ENCODE measurements at places on chromosomes 2 and 18.

GRCh38 chr2:152336854-152337510, 2.0 kb downstream of the FMNL2 start:
- H3K36me3 ChIP-seq, result no peaks in the 10 kb centered on the region
- no peaks in the 10 kb centered on the region for H3K27me3 ChIP-seq
- no peak overlapping the region for H3K4me3 ChIP-seq

DNA sequence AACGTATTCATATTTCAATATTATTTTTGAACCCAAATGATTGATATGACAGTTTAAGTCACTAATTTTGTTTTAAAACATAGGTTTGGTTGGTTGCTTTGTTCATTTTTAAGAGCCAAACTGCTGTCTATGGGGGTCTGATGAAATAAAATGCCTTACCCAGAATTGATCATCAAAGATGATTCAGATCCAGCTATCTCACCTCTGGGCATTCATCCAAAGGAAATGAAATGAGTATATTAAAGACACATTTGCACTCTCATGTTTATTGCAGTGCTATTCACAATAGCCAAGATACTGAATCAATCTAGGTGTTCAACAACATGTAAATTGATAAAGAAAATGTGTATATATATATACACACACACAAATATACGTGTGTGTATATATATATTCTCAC, 326.9 kb upstream of the GULP1 start:
- H3K36me3 ChIP-seq, result no peaks in the 10 kb centered on the region
- no peak for DNase-seq
- no peak overlapping the region for H3K4me3 ChIP-seq
- no peaks in the 10 kb centered on the region for H3K27me3 ChIP-seq
- no peak overlapping the region for H3K27ac ChIP-seq
- H3K4me1 ChIP-seq, result peaks cover 7% of the 10 kb centered on the region

GRCh38 chr2:161824226-161824625, 200.0 kb downstream of the SLC4A10 start:
- H3K27ac ChIP-seq, result no peak overlapping the region
- H3K4me1 ChIP-seq, result no peaks in the 10 kb centered on the region
- no peaks in the 10 kb centered on the region for H3K36me3 ChIP-seq
- H3K27me3 ChIP-seq, result no peaks in the 10 kb centered on the region
- no peak overlapping the region for H3K4me3 ChIP-seq

- peak; percentile 57 for DNase-seq
- no peaks in the 10 kb centered on the region for H3K36me3 ChIP-seq
- H3K4me3 ChIP-seq, result no peak overlapping the region
- H3K4me1 ChIP-seq, result no peaks in the 10 kb centered on the region
These were observed 17.3 kb upstream of the AGXT start for GRCh38 chr2:240851078-240851991.

GRCh38 chr2:42942214-42942989, 150.0 kb upstream of the HAAO start:
- H3K27ac ChIP-seq, result no peak overlapping the region
- H3K4me1 ChIP-seq, result no peaks in the 10 kb centered on the region
- no peaks in the 10 kb centered on the region for H3K27me3 ChIP-seq

DNA sequence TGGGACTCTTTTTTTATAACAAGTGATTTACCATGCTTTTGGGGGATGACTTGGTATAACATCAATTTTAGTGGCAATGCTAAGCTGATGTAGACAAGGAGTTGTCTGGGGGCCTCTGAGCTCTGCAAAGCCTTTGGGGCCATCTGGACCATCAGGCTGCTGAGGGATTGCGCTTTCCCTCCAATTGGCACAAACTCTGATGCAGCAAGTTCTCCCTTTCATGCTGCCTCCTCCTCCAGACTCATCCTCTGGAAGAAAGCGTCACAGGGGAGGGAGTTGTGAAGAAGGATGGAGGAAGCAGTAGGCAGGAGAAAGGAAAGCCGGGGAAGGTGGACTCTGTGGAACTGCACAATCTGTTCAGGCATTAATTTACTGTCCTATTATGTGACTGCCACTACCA, 10.2 kb upstream of the FAP start:
- no peak overlapping the region for H3K4me3 ChIP-seq
- H3K27ac ChIP-seq, result no peak overlapping the region
- no peaks in the 10 kb centered on the region for H3K36me3 ChIP-seq
- H3K27me3 ChIP-seq, result no peaks in the 10 kb centered on the region

DNA sequence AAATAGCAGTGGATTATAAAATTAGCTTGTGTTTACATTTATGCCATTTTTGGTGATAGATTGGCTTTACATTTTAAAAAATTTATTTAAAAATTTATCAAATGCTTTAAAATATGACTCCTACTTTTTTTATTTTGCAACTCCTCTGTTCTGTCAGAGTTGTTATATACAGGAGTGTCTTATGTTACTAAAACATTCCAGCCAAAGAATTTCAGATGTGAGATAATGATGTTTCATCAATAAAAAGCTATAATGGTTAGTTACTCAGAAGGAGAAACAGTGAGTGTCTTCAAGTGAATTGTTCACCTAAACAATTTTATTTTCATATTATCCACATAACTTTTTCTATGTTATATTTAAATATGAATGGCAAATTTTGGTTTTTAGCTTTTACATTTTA, 52.7 kb downstream of the GLS start:
- peaks cover 9% of the 10 kb centered on the region for H3K36me3 ChIP-seq
- no peak for DNase-seq
- H3K4me3 ChIP-seq, result no peak overlapping the region
- no peak overlapping the region for H3K27ac ChIP-seq
- no peaks in the 10 kb centered on the region for H3K27me3 ChIP-seq

- DNase-seq, result no peak
- H3K27ac ChIP-seq, result no peak overlapping the region
- no peaks in the 10 kb centered on the region for H3K27me3 ChIP-seq
- peak overlapping the region; percentile 97 for H3K4me3 ChIP-seq
- H3K36me3 ChIP-seq, result no peaks in the 10 kb centered on the region
These were observed 2.2 kb downstream of the NEDD4L start for GRCh38 chr18:58046093-58046793.

DNA sequence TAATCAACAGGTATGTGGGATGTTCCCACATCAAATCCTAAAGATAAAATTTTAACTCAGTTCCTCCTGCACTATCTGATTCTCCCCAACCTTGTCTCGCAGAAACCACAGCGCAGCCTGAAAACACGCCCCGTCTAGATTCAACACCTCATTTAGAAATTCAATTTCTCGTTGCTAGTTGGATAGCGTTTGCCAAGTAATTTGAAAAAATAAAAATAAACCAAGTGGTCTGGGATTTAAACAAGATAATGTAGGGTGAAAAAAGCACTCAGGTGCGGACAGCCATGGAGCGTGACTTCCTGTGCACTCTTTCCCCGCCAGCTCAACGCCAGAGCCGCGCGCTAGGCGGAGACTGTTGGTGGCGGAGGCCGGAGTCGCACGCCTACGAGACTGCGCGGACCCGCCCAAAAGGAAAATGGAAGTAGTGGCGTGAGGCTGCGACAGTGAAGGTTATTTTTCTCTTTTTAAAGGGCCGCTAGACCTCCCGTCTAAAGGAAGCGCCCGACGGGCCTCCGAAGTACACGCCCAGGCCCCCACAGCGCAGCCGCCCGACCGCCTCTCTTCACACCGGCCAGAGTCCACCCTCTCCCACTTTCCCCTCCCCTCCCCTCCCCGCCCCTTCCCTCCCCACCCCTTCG, 615 bp upstream of the CCNT2 start:
- no peaks in the 10 kb centered on the region for H3K36me3 ChIP-seq
- peak overlapping the region; percentile 76 for H3K4me3 ChIP-seq
- peaks cover 16% of the 10 kb centered on the region for H3K4me1 ChIP-seq
- H3K27me3 ChIP-seq, result no peaks in the 10 kb centered on the region
- H3K27ac ChIP-seq, result peak overlapping the region; percentile 82

GRCh38 chr2:187003038-187003554, 154.1 kb upstream of the ZSWIM2 start:
- no peaks in the 10 kb centered on the region for H3K4me1 ChIP-seq
- H3K27ac ChIP-seq, result no peak overlapping the region
- H3K36me3 ChIP-seq, result no peaks in the 10 kb centered on the region
- H3K27me3 ChIP-seq, result no peaks in the 10 kb centered on the region

DNA sequence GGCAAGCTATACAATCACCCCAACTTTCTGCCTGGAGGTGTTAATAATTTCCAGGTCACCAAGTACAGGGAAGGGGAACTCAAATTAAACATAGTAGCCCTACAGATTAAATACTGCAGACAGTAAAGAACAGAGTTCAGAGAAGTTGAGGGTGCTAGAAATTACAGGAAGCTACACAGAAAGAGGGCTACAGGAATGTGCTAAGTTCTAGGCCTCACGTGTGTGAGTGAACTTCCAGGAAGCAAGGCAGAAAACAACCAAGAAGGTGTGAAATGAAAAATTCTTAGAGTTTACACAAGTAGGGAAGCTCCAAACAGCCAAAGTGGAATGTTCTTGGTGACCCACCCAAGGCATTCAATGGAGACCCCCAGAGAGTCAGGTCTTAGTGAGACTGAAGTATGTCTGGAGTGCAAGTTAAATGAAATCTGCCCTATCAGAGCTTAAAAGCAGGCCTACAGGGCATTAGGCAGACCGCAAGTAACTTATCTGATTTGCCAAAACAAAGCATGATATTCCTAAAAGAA, 58.1 kb upstream of the RNU4ATAC start:
- no peak overlapping the region for H3K4me3 ChIP-seq
- DNase-seq, result no peak
- H3K4me1 ChIP-seq, result no peaks in the 10 kb centered on the region
- H3K27me3 ChIP-seq, result no peaks in the 10 kb centered on the region
- H3K27ac ChIP-seq, result no peak overlapping the region

GRCh38 chr2:134246154-134246874, 7.6 kb upstream of the MGAT5 start:
- H3K27me3 ChIP-seq, result no peaks in the 10 kb centered on the region
- H3K36me3 ChIP-seq, result no peaks in the 10 kb centered on the region
- H3K4me1 ChIP-seq, result peaks cover 62% of the 10 kb centered on the region
- no peak overlapping the region for H3K27ac ChIP-seq

- DNase-seq, result no peak
- no peak overlapping the region for H3K27ac ChIP-seq
- H3K36me3 ChIP-seq, result no peaks in the 10 kb centered on the region
- H3K4me3 ChIP-seq, result no peak overlapping the region
These were observed 114.3 kb upstream of the MGAT5 start for GRCh38 chr2:134139611-134140010.

GRCh38 chr2:157486596-157487270, 42.8 kb upstream of the CYTIP start:
- H3K36me3 ChIP-seq, result no peaks in the 10 kb centered on the region
- DNase-seq, result no peak
- no peak overlapping the region for H3K4me3 ChIP-seq
- no peaks in the 10 kb centered on the region for H3K27me3 ChIP-seq
- H3K27ac ChIP-seq, result no peak overlapping the region

DNA sequence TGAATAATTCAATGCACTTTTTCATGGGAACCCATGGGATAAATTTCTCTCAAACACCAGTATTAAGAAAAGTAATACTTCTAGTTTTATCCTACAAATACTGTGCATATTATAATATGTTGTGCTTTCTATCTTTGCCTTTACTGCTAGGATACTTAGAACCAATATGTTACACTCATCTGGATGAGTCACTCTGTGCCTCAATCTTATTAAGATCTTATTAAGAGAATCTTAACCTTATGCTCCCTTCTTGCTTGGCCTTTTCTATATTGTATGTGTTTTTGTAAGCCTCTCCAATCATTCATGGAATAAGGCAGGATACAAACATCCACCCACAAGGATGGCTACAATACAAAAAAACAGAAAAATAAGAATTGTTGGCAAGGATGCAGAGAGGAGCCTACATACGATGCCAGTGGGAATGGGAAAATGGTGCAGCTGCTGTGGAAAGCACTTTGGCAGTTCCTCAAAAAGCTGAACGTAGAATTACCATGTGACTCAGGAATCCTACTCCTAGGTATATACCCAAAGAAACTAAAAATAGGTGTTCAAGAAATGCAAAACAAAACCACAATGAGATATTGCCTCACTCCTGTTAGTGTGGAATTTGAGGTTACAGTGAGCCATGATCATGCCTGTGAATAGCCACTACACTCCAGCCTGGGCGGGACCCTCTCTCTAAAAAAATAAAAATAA, 10.7 kb upstream of the TWSG1 start:
- no peak for DNase-seq
- no peak overlapping the region for H3K4me3 ChIP-seq
- no peaks in the 10 kb centered on the region for H3K27me3 ChIP-seq
- no peak overlapping the region for H3K27ac ChIP-seq
- no peaks in the 10 kb centered on the region for H3K36me3 ChIP-seq

GRCh38 chr18:65057439-65058083, 693.3 kb upstream of the CDH7 start:
- H3K4me3 ChIP-seq, result peak overlapping the region; percentile 1
- H3K27me3 ChIP-seq, result no peaks in the 10 kb centered on the region
- H3K36me3 ChIP-seq, result no peaks in the 10 kb centered on the region
- H3K27ac ChIP-seq, result no peak overlapping the region
- peak; percentile 22 for DNase-seq

- no peaks in the 10 kb centered on the region for H3K36me3 ChIP-seq
- 0 out of 2 replicates have a peak, but pooled peaks cover 5% of the 10 kb centered on the region for H3K4me1 ChIP-seq
- no peak overlapping the region for H3K4me3 ChIP-seq
- H3K27ac ChIP-seq, result no peak overlapping the region
- no peak for DNase-seq
These were observed 96.8 kb downstream of the DNAH6 start for GRCh38 chr2:84613082-84613481.

GRCh38 chr2:226475650-226476049, 324.0 kb downstream of the IRS1 start:
- no peaks in the 10 kb centered on the region for H3K4me1 ChIP-seq
- H3K27ac ChIP-seq, result no peak overlapping the region
- no peaks in the 10 kb centered on the region for H3K36me3 ChIP-seq
- no peak overlapping the region for H3K4me3 ChIP-seq
- no peak for DNase-seq

GRCh38 chr2:219557320-219557719, 13.5 kb downstream of the TMEM198 start:
- no peaks in the 10 kb centered on the region for H3K4me1 ChIP-seq
- H3K4me3 ChIP-seq, result no peak overlapping the region
- H3K27ac ChIP-seq, result no peak overlapping the region
- DNase-seq, result no peak
- peaks cover 86% of the 10 kb centered on the region for H3K27me3 ChIP-seq
- H3K36me3 ChIP-seq, result no peaks in the 10 kb centered on the region

DNA sequence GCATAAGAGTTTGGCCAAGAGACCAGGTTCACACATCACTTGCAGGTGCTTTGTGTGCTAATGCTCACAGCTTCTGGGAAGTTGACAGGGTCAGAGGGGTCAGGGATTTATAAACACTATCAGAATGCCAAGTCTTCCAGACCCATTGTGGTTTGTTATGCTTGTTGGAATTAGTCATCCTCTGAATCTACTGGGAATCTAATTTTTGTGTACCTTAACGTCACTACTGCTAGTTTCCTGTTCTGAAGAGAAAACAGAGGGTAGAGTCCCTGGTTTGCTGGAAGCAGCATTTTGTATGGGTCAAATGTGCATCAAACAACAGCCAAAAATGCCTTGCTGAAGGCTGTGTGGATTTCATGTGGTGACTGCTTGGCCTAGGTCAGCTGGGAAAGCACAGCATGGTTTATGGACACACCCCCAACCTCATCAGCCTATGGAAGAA, 33.3 kb downstream of the ANTXR1 start:
- no peak overlapping the region for H3K27ac ChIP-seq
- H3K27me3 ChIP-seq, result no peaks in the 10 kb centered on the region
- no peak for DNase-seq
- no peak overlapping the region for H3K4me3 ChIP-seq
- H3K4me1 ChIP-seq, result no peaks in the 10 kb centered on the region
- no peaks in the 10 kb centered on the region for H3K36me3 ChIP-seq

GRCh38 chr2:174086708-174087107, 121.5 kb upstream of the SP3 start:
- no peak overlapping the region for H3K27ac ChIP-seq
- no peak overlapping the region for H3K4me3 ChIP-seq
- H3K27me3 ChIP-seq, result no peaks in the 10 kb centered on the region

- H3K27me3 ChIP-seq, result no peaks in the 10 kb centered on the region
- H3K27ac ChIP-seq, result no peak overlapping the region
- no peaks in the 10 kb centered on the region for H3K36me3 ChIP-seq
- H3K4me3 ChIP-seq, result no peak overlapping the region
These were observed 69.3 kb upstream of the HK2 start for GRCh38 chr2:74764429-74765272.

Data from MM.1S (cell line).